ENCODE measurements at places on chromosomes 5 and 9.

DNA sequence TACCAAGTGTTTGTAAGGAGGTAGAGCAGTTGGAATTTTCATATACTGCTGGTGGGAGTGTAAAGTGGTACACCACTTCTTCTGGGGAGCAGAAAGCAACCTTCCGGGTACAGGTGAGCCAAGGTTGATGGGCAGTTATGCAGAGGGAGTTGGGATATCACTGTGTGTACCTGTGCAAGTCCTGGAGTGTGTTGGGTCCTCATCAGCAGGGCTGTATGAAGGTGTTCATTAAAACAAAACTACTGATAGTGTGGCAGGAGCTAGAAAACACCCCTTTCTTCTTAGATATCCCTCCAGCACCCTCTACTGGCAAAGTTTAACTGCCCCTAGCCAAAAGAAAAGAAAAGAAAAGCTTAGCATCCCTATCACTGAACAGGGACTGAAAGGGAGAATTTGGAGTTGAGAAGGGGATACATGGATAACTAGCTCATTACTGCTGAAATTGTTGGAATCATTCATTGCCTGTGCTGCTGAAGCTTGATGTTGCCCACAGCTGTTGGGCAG is 10.7 kb downstream of the MARCHF6 start:
- peak; percentile 86 for DNase-seq

GRCh38 chr9:89866701-89867100 is 261.9 kb downstream of the GADD45G start:
- no peak for DNase-seq

DNA sequence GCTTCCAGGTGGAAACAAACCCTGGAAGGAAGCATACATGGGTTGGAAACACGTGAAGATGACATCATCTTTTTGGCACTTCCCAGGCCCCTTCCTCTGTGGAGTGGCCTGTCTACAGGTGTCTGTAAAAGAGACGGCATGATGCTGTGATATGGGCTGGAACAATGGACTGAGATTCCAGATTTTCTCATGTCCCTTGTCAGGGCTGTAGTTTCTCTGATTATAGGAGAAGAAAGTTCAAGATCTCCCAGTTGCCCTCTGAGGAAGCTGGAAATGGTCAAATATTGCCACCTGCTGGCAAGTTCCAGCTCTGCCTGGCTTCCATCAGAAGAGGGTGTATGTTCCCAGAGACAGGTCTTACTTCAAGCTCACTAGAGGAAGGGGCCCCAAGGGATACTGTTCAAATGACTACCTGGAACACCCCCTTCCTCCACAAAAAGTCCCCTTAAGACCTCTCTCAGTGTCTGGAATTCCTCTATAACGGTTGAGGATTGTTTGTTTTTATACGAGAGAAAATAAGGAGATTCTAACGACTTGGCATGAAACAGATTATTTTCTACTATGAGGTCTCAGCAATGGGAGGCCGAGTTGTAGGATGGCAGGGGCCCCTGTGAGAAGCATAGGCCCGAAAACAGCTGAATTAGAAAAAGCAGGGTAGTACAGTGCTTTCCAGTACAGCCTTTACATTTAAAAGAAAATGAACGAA is 7.3 kb upstream of the ANXA6 start:
- peak; percentile 90 for DNase-seq

DNA sequence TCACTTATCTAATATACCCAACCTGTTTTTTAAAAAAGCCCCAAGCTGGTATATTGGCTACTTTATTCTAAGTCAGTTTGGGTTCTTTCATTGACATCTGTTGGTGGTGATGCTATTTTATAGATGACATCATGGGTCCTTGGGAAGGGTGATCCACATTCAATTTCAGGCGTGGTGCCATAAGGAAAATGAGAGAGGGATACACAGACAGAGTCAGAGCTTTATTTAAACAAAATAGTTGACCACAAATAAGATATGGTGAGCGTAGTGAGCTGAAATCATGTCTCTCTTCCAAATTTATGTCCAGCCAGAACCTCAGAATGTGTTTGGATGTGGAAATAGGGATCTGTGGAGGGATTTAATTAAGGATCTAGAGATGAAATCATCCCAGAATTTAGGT is 302.4 kb downstream of the MAT2B start:
- no peak for DNase-seq

- no peak for DNase-seq
Measured at GRCh38 chr5:56479126-56479525, 246.0 kb upstream of the ANKRD55 start.

DNA sequence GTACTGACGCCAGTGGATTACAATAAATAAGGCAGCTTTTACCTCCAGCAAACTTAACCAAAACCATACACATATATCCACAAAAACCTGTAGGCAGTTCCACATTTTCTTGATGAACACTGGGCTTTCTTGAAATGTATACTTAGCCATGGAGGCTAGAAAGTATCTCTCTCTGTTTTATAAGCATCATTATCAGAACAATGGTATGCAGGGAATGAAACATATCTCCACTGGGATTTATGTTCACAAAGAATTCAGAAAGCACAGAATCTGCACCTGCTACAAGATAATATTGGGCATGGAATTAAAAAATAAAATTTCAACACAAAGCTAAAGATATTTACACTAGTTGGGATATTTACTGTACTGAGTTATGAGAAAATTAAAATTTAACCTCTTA is 126.1 kb upstream of the RASA1 start:
- no peak for DNase-seq

GRCh38 chr5:13250464-13251291 is 693.8 kb downstream of the DNAH5 start:
- peak; percentile 72 for DNase-seq

DNA sequence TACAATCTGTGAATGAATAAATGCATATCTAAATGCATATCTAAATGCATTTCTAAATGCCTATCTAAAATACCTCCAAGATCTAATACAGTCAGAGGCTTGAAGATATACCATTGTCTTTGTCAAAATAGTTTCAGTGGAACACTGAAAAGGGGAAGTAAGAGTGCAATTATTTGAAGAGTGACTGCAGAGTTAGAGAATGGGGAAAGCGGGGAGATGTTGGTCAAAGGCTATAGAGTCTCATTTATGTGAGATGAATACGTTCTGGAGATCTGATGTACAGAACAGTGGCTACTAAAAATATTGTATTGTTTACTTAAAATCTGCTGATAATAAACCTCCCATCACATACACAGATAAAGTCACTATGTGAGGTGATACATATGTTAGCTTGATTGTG is 1126.2 kb upstream of the CDH9 start:
- DNase-seq, result peak; percentile 49

DNA sequence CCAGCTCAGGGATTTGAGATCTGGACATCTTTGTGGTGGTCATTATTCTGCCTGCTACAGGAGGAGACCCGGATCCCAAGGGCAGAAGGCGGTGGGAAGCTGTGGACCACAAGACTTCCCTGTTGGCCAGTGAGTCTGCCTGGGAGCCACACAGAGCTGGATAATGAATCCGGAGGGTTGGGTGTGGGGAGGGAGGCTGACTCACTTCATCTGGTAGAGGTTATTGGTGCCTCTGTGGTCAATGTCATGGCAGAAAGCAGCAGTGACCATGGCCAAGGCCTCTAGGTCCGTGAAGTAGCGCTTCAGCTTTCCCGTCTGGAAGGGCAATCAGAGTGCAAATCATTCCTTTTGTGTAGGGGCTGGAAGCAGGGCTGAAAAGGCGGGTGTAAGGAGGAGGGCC is 58.5 kb downstream of the PDE6A start:
- no peak for DNase-seq

GRCh38 chr5:179153921-179154345 is 93.8 kb downstream of the ZNF354C start:
- DNase-seq, result no peak

- no peak for DNase-seq
Measured at GRCh38 chr5:76594107-76594506, 29.1 kb downstream of the F2RL2 start.

- DNase-seq, result no peak
Measured at GRCh38 chr9:97659771-97660170, 26.1 kb downstream of the NCBP1 start.

DNA sequence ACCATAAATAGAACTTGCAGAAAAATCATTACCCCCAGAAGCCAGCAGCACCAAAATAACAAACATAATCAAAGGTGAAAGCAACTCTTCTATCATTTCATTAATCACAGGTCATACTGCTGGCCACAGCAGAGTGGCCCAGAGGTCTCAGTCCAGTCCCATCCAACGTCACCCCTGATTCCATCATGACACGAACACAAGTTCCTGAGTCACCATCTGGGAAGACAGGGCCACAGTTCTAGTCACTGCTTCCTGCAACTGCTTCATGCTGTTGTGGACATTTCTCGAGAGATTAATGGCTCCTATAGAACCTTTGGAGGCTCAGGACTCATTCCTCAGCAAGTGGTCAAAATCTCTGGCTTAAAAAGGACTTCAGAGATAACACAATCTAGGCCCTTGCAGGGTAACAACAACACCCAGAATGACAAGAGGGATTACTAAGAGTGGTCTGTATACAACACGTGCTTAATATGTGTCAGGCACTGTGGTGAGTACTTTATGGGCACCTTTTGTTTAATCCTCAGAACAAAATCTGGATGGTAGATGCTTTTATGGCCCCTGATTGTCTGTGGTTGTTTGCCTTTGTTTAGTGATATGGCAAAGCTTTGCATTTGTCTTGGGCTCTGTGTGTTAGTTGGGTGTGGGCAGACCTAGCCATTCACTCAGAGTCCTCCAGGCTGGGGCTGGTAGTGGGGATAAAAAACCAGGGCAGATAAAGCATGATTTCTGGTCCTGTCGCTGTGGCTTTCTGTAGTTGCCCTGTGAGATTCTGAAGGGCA is 184.3 kb downstream of the DAB2IP start:
- DNase-seq, result no peak

DNA sequence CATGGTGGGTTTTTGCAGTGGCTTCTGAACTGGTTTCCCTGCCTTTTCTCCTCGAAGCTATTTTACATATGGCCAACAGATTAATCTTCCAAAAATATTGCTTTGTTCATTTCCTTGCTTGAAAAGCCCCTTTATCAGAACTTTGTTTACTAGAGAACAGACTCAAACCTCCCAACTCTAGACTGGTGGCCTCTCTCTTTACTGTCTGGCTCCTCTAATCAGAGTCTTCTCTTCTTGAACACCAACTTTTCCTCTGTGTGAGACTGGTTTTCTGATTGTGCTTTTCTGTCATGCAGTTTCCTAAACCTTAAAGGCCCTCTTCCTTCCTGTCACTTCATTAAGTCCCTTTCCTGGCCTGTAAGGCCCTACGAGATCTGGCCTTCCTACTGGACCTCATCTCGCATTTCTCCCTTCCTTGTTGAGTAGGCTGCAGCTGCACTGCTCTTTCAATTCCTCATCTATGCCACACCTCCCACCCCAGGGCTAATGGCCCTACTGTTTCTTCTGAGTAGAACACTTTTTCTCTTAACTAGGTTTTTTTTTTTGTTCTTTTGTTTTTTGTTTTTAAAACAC is 5.7 kb downstream of the C9orf43 start:
- DNase-seq, result peak; percentile 13

DNA sequence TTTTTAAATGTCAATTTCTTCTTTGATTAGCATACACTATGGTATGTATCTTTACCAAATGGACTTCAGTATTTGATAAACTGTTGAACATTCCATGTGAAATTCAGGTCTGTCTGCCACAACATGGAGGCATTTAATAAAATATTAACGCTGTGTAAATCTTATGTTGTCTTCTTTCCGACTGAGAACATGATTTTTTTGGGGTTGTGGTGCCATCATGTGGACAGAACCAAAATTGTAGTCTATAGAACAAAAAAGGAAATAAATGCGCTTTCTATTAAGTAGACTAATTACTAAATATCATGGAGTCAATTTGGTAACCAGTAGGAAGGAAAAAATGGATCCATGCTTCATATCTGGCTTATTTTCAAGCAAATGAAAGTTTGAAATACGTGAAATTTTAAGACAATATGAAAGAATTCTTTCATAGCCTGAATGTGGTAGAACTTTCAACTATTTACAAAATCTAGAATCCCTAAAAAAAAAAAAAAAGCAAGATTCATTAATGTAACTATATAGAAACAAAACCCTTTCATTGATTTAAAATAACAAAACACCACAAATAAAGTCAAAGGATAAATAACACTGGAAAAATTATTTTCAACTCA is 2.8 kb upstream of the PLK2 start:
- DNase-seq, result peak; percentile 82

Measured in Kasumi-1 (cell line).